GM23338 (cell line): ENCODE measurements at places on chromosomes 5 and 9. TPM values are rescaled to one million over a fixed set of nuclear protein-coding genes. Genes with fewer than 3 reads are reported as not detected.
A peak's percentile ranks its signal among the peaks of the same experiment; 100 is the strongest.

CNTFR gene
- 1.1 and 1.9 TPM in 2 replicates for total RNA-seq

GKAP1 gene
- 3.6 and 4.0 TPM in 2 replicates for total RNA-seq

PCDHGA2 gene
- total RNA-seq, result 0.82 and 1.0 TPM in 2 replicates

IL9 gene
- not detected in 2 replicates for total RNA-seq

GCNT4 gene
- 3.3 and 5.4 TPM in 2 replicates for total RNA-seq

SNX30 gene
- 12.0 and 17.8 TPM in 2 replicates for total RNA-seq

N4BP3 gene
- 52.7 and 58.2 TPM in 2 replicates for total RNA-seq

FTMT gene
- total RNA-seq, result not detected in 2 replicates

DNA sequence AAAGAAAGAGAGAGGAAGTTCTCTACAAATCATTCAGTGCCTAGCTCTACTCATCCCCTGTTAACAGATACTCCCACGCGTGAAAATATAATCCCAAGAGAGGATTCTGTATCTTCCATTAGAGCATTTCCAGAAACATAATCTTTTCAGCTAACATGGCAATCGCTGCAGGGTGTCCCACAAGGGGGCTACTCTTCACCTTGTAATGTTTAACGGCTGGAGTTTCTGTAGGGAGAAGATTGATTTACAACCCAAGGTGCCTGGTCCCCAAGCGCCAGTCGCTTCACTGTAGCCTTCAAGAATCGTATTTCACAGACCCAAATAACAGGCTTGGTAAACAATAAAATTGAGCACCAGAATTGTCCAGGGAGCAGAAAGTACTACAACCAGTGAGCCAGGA, 318.7 kb downstream of the TLE1 start:
- no peak for DNase-seq

- no peak for DNase-seq
Observed at GRCh38 chr5:76717222-76718083, 1.5 kb downstream of the F2R start.

- no peak for DNase-seq
Observed at GRCh38 chr9:133718563-133719315, 19.4 kb downstream of the SARDH start.

- DNase-seq, result no peak
Observed at GRCh38 chr5:119966028-119966427, 336.7 kb downstream of the FAM170A start.

- DNase-seq, result no peak
Observed at GRCh38 chr5:54001976-54002775, 308.2 kb downstream of the ARL15 start.

DNA sequence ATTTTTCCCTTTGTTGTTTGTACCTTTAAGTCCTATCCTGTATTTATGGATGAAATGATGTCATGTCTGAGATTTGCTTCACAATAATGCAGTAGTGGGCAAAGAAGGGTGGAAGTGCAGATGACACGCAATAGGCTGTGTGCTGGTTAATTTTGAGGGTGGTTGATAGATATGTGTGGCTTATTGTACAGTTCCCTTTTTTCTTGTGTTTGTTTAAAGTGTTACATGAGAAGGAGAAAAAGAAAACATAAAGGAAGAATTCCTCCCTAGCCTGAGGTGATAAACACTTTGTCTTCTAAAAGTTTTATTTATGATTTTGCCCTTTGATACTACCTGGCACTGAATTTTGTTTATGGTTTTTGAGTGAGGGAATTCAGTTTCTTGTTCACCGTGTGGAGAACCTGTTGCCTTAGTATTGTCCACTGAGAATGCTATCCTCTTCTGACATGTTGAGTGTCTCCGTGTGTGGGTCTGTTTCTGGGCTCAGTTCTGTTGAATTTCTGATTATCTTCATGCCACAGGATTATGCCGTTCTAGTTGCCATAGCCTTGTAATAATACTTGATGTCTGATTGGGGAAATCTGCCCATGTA, 52.3 kb upstream of the FAM120AOS start:
- no peak for DNase-seq

- DNase-seq, result no peak
Observed at GRCh38 chr9:75389101-75389500, 300.8 kb downstream of the OSTF1 start.

DNA sequence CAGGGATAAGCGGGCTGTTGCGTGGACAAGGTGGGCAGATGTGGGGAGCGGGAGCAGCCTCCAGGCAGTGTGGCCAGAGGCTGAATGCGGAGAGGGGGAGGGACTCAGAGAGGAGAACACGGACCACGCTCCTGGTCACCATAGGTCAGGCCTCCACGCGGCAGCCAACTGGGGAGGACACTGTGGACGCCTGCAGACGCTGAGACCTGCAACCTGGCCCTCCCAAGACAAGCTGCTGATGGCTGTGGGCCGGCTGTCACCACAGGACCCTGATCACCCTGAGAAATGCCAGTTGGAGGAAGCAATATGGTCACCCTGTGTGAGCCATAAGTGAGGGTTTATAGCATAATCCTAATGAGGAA, 16.8 kb downstream of the LPCAT1 start:
- no peak for DNase-seq

- no peak for DNase-seq
Observed at GRCh38 chr5:104084896-104085295, 522.3 kb upstream of the NUDT12 start.

- DNase-seq, result peak; percentile 13
Observed at GRCh38 chr9:37324691-37325490, 97.6 kb upstream of the GRHPR start.

- peak; percentile 72 for DNase-seq
Observed at GRCh38 chr9:127751269-127752054, 16.4 kb upstream of the TOR2A start.

DNA sequence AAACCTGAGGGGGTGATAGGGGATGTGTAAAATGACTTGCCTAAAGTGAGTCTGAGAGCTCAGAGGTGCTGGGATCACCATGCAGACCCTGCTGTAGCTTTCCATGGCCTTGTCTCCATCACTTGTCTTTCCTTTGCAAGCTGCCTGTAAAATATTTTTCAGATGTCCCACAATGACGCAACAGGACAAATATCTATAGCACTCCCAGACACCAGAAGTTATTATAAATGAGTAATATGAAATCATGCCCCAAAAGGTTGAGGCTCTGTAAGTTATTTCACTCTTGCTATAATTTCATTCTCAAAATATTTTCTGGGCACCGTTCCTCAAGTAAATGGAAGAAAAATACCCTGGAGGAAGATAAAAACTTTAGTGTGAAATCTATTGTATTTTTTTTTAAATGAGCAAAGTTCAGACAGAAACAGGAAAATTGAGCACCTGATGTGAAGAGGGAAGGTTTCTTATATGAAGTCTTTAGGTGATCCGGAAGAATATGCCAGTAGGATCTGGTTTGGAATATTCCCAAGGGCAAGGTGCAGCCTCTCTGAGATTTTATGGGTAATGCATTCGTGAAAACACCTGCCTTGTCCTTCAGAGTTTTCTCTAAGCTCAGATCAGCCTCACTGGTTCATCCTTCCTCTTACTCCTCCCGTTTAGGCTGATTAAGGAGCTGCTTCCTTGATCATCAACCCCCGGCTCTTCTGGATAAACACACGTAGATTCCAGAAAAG, 138.3 kb upstream of the DMAC1 start:
- DNase-seq, result no peak

DNA sequence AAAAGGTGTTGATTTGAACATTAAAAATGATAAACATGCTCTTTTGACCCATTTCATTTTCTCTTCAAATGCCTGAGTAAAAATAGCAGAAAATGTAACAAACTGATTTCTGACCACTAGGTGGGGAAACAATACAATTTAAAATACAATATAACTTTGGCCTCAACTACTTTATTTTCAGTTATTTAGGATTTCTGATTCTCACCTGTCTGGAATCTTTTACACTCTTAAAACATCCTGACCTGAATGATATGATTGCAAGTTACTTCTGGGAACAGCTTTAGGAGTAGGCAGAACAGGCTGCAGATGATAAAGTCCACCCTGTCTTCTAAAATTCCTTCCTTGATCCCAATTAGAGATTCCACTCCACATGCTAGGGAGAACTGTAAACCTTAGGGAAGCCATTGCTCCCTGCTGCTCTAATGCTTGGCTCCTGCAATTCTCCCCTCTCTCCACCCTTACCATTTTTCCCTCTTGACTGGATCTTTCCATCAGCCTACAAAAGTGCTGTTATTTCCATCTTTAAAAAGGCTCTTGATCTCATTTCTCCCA, 70.3 kb downstream of the FYB1 start:
- peak; percentile 29 for DNase-seq

DNA sequence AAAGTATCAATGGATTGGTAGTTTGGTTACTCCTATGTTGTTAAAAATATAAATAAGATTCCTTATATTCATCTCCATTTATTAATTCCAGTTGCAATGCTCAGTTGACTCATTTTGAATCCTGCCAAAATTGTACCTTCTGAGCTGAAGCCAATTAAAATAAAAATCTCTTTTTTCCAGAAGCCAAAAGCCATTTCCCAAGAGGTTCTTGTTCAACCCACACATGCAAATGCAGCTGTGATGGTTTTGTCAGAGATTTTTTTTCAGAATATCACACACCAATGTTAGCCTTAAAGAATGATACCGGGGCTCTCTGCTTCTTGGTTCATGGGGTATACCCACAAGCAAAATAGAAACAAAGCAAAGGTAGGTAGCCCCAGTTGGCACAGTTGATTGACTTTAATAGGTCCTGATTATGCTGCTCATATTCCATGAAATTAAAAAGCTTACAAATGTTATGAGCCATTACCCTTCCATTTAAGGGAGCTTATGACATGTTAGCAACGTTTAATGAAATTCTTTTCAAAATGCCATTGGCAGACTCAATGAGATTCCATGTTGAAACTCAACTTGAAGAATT, 208.0 kb downstream of the SGCD start:
- no peak for DNase-seq

GRCh38 chr5:172640822-172641358, at the start of gene NEURL1B:
TSS of gene NEURL1B (plus strand) at chr5:172641263. CDS start at chr5:172641407, 144 bp downstream.
- DNase-seq, result peak; percentile 87

DNA sequence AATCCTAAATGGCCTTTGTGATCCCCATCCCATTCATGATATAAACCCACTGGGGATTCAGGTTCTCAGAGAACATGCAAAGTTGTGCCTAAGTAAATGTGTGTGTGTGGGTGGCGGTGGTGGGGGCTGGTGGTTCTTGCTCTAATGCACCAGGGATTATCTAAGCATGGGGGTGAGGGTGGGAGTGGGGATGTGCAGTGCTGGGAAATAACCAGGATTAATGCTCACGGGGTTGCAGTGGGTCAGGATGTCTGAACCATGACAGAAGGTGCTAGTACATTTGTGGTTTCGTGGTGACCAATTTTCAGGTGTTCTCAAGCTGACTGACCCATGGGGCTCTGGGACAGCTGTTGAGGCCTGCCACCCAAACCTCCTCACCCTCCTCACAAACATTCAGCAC, 101.0 kb downstream of the ZNF608 start:
- DNase-seq, result no peak

- DNase-seq, result no peak
Observed at GRCh38 chr9:12859704-12860251, 85.0 kb downstream of the LURAP1L start.

GRCh38 chr9:137666955-137667670, 48.3 kb downstream of the EHMT1 start:
- peak; percentile 94 for DNase-seq
